Hematopoietic multipotent progenitor cell treated with erythropoietin and hydrocortisone succinate and interleukin-3 and kit ligand, for 17 days (in vitro differentiated cells): ENCODE measurements at places on chromosomes 6 and 20.

GRCh38 chr20:41783423-41784208 is 165.4 kb upstream of the CHD6 start:
- no peak for DNase-seq

GRCh38 chr6:42896178-42896719 is 16.8 kb downstream of the RPL7L1 start:
- no peak for DNase-seq

DNA sequence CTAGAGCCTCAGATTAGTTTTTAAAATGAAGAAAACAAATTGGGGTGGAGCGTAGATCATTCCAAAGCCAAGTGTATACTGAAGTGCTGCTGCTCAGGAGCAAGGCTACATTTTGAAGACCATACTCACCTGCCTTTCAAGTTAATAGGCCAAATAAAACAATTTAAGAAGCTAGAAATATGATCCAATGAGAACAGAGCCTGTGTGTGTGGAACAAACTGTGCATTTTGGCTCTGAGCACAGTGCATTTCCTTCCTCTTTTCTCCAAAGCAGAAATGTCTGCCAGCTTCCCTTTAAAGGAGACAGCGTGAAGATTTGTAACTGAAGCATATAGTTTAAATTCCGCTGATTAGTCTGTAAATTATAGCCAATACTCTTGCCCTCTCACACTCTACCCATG is 3.2 kb upstream of the IFNGR1 start:
- no peak for DNase-seq

- no peak for DNase-seq
Measured at GRCh38 chr6:154535851-154536250, 25.4 kb upstream of the CNKSR3 start.

- DNase-seq, result no peak
Measured at GRCh38 chr20:43365691-43366090, 92.0 kb upstream of the SRSF6 start.

DNA sequence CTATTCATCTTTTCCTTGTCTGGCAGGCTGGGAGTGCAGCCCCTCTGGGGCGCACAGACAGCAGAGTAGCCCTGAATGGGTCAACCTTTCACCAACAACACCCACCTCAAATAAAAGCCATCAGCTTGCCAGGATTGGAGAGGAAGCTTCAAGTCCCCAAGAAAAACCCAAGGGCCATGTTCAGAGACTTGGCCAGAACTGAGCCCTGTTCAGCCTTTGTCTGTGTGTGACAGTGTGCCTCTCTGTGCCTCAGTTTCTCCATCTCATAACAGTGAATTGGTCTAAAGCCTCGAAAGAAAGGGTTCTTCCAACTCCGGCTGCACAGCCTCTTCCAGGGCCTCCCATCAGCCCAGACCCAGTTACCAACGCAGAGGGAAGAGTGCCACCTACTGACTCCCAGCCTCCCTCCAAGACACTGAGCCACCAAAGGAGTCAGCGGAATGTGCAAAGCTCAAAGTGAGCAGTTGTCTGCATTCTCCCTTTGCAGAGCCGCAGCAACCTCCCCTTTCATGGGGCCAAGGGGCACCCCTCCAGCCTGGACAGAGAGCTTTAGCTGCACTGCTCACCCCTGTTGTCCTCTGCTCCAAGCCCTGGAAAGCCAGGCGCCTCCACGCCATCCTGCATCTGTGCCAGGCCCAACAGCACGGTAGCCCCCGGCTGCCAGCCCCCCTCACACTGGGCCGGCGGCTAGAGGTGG is 82.7 kb upstream of the TOP1 start:
- DNase-seq, result no peak
